Endothelial cell (in vitro differentiated cells): ENCODE measurements at places on chromosomes 6 and 20.

- no peak for DNase-seq
Measured at GRCh38 chr6:144474904-144475303, 189.8 kb downstream of the UTRN start.

DNA sequence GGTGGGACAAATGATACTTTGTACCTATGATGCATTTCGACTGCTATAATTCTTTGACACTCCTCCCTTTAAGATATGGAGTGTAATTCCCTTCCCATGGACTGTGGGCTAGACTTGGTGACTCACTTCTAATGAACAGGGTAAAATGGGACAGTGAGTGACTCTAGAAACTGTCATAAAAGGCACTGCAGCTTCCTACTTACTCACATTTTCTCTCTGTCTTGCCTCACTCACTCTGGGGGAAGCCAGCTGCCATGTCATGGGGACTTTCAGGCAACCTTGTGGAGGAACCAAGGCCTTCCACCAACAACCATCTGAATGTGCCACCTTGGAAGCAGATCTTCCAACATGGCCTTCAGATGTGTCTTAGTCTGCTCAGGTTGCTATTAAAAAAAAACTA lies 12.9 kb upstream of the GFOD1 start:
- DNase-seq = no peak

DNA sequence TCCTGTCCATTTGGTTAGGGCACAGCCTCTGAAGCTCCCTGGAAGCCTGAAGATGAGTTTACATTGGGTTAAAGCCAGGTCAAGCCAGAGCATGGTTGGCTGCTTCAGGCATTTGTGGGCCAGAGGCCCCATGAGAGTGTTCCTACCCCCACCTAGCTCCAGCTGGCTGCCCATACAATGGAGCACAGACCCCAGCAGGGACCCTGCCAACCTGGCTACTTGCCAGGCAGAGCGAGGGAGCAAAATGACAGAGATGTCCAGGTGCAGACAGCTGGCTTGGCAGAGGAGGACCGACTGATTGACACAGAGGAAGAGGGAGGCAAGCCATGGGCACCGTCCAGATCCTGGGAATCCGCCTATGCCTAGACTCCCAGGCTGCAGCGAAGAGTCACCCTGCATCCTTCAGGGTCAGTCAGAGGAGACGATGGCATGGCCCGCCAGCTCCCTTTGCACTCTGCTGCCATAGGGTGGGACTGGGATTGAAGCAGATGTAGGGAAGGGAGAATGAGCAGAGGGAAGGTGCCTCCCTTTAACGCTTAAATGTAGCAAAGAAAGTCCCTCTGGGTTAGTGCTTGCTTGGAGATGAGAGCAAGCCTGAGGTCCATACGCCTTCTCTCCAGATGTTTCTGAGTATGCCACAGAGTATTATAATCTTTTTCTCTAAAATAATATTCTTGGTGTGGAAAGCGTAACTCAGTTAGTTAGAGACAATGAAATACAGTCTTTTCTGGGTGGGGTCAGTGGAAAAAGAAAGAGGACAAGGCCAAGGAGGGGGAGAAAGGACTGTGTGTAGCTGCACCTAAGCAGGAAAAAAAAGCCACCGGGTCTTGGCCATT lies 77.6 kb upstream of the FYN start:
- no peak for DNase-seq

GRCh38 chr6:39865011-39865888 lies 69.0 kb downstream of the MOCS1 start:
- DNase-seq = peak; percentile 66

DNA sequence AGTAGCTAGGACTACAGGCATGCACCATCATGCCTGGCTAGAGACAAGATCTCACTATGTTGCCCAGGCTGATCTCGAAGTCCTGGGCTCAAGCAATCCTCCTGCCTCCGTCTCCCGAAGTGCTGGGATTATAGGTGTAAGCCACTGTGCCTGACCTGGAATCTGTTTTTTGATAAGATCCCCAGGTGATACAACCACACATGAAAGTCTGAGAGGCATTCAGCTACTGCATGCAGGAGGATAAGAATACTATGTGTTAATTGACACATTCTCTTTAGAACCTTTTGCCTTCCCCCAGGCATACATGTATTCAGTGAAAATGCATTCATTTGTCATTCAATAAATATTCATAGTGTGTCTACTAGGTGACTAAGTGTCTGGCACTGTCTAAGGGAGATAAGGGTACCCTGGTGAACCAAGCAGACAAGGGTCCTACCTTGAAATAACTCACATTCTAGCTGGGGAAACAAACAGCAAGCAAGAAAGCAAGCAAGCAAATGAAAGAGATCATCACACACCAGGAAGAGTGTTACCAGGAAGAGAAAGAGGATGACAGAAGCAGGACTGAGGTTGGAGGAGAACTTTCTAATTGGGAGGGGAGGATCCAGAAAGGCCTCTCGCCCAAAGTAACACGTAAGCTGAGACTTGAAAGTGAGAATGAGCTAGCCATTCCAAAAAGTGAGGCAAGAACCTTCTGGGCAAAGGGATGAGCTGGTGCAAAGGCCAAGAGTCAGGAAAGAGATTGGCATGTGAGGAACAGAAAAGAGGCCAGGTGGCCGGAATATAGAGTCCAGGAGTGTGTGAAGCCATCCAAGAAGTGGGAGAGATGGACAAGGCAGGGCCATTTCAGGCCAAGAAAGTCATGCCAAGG lies 6.5 kb downstream of the GFOD1 start:
- no peak for DNase-seq

- no peak for DNase-seq
Measured at GRCh38 chr6:131112249-131112648, 23.0 kb upstream of the AKAP7 start.

- DNase-seq = no peak
Measured at GRCh38 chr6:34130862-34131261, 15.0 kb downstream of the GRM4 start.

- no peak for DNase-seq
Measured at GRCh38 chr20:50325651-50326050, 135.0 kb downstream of the CEBPB start.

GRCh38 chr6:101086473-101086872 lies 205.3 kb upstream of the ASCC3 start:
- DNase-seq = no peak

DNA sequence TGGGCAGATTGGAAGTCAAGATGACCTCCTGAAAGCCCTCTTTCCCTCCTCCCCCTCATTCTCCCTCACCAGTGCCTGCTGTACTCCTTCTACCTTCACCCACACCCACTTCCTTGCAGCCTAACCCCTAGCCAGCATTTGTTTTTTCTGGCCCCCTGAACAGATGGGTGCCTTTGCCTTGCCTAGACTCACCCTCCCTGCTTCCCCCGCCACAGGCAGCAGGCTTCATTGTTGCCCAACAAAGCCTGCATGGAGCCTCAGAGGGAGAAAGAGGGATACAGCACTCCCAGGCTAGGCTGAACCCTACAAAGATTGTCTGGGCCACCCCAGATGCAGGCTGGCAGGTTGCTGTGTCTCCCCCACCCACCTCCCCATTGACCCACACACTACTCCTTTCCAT lies 2.7 kb downstream of the MOCS1 start:
- no peak for DNase-seq

DNA sequence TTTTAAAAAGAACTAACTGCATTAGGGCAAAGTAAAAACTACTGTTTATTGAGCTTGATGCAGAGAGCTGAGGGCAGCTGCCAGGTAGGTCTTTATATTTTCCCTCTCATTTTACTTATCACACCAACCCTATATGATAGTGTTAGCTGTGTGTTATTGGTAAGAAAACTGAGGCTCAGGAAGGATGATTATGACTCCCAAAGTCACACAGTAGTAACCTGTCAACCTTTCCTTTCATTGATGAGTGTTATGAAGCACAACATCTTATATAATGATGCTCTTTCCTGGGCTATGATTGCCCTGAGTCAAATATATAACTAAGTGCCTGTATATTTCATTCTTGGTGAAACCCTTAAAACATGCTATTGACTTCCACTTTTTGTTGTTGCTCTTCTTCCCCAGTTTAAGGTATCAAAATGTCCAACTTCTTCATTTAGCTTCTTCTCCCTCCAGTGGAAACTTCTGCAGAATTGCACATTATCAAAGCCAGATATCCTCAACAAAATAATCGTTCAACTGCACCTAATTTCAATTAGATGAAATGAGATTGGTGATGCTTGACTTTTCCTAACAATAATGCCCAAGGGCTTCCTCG lies 8.1 kb downstream of the GFOD1 start:
- no peak for DNase-seq

DNA sequence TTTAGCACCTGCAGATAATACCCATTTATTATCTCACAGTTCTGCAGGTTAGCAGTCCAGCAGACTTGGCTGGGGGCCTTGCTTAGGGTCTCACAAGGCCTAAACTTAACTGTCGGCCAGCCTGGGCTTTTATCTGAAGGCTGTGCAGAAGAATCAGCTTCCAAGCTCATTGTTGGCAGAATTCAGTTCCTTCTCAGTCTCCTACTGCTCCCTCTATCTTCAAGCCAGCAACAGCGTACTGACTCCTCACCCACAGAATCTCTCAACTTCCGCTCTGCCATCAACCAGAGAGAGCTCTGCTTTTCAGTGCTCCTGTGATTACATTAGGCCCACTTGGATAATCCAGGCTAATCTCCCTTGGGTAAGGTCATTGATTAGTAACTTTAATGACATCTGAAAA lies 30.2 kb upstream of the NHSL1 start:
- DNase-seq = no peak

DNA sequence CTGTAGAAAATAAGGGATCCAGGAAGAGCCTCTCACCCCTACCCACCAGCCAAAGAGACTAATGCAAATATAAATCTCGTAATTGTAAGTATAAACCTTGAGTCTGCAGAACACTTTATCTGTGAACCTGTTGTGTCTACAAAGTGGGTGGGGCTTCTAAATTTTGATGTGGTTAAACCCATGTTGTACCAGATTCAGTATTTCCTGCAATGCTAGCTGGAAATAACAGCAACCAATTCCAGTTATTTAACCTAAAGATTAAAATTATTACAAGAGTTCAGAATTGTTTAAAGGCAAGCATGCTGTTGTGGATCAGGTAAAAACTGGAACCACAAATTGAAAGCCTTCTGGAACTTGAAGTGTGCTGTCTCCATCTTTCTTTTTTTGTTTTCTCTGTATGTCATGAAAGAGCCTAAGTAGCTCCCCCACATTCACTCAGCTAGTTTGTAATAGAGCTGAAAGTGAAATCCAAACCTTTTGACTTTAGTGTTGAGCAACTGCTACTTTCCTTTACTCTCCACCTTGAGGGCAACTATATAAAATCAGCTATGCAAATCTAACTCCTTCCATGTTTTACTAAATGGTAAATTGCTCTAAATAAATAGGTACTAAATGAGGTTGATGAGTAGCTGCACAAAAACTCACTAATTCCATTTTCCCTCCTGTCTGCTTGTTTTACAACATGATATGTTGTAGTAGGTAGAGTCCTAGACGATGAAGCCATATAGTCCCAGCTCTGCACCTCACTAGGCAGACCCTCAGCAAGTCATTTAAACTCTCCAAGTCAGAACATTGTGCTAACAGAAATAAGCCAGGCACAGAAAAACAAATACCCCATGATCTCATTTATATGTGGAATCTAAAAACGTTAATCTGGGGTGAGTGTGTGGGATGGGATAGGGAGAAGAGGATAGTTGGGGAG lies 17.9 kb upstream of the THEMIS start:
- DNase-seq = no peak

- DNase-seq = no peak
Measured at GRCh38 chr6:123515715-123516114, 121.0 kb downstream of the TRDN start.

GRCh38 chr20:61749406-61750075 lies 316.1 kb downstream of the TAF4 start:
- no peak for DNase-seq

GRCh38 chr6:146027586-146028251 lies 1.1 kb upstream of the GRM1 start:
- DNase-seq = peak; percentile 5

GRCh38 chr6:170049641-170050561 lies 241.0 kb downstream of the DLL1 start:
- no peak for DNase-seq

- DNase-seq = peak; percentile 22
Measured at GRCh38 chr6:122730775-122731386, 48.6 kb upstream of the FABP7 start.

DNA sequence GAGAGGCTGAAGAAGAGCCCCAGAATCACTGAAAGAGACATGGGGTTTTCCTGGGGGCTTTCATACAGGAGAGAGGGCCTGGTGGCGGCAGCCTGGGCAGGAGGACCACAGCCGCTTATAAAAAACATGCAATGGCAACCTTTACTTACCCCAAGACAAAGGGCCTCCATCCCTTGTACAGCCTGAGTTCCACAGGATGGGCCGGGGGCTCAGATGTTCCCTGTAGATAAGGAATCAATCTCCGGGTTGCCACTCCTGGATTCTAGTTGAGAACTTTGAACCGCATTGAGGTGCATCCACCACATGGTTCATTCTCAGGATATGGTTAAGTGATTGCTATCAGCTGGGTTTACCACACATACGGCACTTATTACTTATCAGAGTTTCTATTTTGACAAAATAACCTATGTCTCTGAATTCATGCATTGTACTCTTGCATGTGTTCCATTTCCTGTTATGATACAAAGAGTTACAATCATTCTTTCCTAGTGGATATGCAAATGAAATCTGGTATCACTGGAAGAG lies 677.6 kb downstream of the KIF16B start:
- peak; percentile 47 for DNase-seq
